T-cell (primary cell): ENCODE measurements at places on chromosomes 12 and 14.
A peak's percentile ranks its signal among the peaks of the same experiment; 100 is the strongest.

GRCh38 chr14:63413009-63413408 is 94.3 kb upstream of the GPHB5 start:
- H3K4me1 ChIP-seq: no peaks in the 10 kb centered on the region
- no peak overlapping the region for H3K4me3 ChIP-seq
- no peak for DNase-seq
- no peaks in the 10 kb centered on the region for H3K27me3 ChIP-seq

GRCh38 chr14:61611880-61612630 is 83.3 kb upstream of the HIF1A start:
- no peaks in the 10 kb centered on the region for H3K4me1 ChIP-seq
- H3K27me3 ChIP-seq: no peaks in the 10 kb centered on the region
- no peak for DNase-seq
- no peaks in the 10 kb centered on the region for H3K36me3 ChIP-seq

- peaks cover 39% of the 10 kb centered on the region for H3K4me1 ChIP-seq
- H3K27ac ChIP-seq: peak overlapping the region; percentile 98
- no peaks in the 10 kb centered on the region for H3K36me3 ChIP-seq
- DNase-seq: no peak
- peak overlapping the region; percentile 90 for H3K4me3 ChIP-seq
Measured at GRCh38 chr14:22588526-22589095, 413 bp downstream of the DAD1 start.

DNA sequence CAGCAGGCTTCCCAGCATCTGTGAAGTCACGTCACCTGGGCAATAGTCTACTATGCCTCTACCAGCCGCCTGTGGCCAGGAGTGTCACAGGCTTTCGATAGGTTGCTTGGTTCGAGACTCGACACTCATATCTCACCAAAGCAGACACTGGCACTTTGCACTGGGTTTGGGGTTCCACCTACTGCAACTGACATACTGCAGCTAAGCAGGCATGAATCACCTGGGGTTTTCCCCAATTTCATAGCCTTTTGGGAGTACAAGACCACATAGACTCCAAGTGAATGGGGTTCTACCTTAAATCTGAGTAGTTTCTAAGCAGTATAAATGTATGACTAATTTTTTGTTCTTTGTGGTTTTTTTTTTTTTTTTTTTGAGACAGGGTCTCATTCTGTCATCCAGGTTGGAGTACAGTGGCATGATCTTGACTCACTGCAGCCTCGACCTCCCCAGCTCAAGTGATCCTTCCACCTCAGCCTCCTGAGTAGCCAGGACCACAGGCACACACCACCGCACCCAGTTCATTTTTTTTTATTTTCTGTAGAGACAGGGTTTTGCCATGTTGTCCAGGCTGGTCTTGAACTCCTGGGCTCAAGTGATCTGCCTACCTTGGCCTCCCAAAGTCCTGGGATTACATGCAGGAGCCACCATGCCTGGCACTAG is 32.1 kb downstream of the DMAC2L start:
- H3K36me3 ChIP-seq: no peaks in the 10 kb centered on the region
- peaks cover 4% of the 10 kb centered on the region for H3K4me1 ChIP-seq
- H3K4me3 ChIP-seq: no peak overlapping the region
- DNase-seq: no peak

DNA sequence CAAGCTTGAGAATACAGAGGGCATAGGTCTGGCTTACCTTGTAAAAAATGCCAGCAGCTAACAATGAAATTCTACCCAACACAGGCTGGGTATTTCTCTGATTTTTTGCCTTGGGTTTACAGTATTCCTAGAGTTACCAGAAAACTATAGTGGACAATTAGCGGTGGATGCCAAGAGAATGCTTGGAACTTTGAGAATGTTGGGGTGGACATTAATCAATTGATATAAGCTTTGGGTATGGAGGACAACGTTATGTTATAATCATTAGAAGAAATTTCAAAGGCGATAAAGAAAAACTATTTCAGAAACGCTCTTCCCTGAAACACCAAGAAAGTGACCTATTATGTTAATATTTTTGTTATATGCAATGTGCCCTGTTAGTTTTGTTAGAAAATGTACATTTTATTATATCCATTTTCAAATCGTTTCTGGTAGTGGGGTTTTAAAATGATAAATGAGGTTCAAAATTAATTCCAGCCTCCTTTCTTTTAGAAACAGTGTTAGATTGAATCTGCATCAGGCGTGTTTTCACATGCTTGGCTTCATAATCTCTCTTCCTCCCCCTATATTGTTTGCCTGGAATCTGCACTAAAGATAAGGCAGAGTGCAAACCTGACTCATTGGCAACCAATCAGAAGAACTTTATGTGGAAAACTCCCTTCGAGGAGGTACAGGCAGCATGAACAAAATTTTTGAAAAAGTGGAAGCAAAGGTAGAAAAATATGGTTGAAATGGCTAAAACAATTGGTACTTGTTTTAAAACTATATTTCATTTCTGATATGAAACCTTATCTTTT is 1.4 kb upstream of the PTPRQ start:
- DNase-seq: no peak
- no peaks in the 10 kb centered on the region for H3K4me1 ChIP-seq
- H3K27ac ChIP-seq: no peak overlapping the region

DNA sequence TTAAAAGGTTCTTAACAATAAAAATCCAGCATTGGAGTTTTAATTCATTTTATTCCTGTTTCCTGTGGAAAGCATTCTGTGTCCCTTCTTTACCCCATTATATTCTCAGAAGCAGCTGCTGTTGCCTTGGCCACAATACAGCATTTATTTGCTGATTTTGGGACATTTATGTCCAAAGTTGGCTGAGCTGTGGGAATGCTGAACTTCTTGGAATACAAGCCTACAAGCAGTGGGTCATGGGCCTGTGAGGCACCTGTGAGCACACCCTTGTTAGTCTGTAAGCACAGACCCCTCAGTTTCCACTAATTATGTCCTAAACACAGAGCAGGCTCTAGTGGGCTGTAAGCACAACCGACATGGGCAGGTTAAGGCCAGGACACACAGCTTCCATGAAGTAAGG is 122.2 kb upstream of the IGF1 start:
- no peak for DNase-seq
- no peak overlapping the region for H3K4me3 ChIP-seq
- no peak overlapping the region for H3K27ac ChIP-seq
- H3K36me3 ChIP-seq: no peaks in the 10 kb centered on the region
- H3K27me3 ChIP-seq: no peaks in the 10 kb centered on the region
- H3K4me1 ChIP-seq: no peaks in the 10 kb centered on the region

GRCh38 chr14:99136047-99136400 is 136.0 kb downstream of the BCL11B start:
- H3K27ac ChIP-seq: no peak overlapping the region
- H3K36me3 ChIP-seq: no peaks in the 10 kb centered on the region
- no peak overlapping the region for H3K4me3 ChIP-seq

DNA sequence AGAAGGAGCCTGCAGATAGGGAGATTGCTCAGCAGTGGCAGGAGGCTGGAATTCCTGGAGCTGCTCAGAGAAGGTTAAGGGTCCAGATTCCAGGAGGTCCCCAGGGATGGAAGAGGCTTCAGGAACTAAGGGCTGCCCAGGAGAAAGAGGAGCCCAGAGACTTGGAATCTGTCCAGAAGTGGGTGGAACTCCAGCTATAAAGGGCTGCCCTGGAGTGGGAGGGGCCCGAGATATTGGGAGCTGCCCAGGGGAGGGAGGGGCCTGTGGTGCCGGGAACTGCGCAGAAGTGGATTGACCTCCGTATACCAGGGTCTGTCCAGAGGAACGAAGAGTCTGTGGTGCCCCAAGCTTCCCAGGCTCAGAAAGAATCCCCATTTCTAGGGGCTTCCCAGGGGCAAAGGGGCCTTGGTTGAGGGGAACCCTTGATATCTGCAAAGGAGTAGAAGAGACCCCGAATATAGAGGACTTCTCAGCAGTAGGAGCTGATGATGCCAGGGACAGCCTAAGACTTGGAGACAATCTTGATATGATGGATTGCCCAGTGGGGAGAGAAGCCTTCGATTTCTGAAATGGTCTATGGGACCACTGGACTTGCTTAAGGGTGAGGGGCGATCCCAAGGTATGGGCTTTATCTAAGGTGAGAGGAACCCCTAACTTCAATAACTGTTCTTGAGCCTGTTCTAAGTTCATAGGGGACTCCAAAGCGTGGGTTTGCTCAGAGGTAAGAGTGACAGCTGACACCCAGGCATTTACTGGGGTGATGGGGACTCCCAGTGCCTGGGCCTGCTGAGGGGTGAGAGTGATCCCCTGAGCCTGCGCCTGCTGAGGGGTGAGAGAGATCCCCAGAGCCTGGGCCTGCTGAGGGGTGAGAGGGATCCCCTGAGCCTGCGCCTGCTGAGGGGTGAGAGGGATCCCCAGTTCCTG is 45.0 kb downstream of the FAM186A start:
- no peak overlapping the region for H3K27ac ChIP-seq
- no peak overlapping the region for H3K4me3 ChIP-seq
- H3K36me3 ChIP-seq: no peaks in the 10 kb centered on the region
- no peaks in the 10 kb centered on the region for H3K27me3 ChIP-seq
- H3K4me1 ChIP-seq: no peaks in the 10 kb centered on the region
- no peak for DNase-seq

DNA sequence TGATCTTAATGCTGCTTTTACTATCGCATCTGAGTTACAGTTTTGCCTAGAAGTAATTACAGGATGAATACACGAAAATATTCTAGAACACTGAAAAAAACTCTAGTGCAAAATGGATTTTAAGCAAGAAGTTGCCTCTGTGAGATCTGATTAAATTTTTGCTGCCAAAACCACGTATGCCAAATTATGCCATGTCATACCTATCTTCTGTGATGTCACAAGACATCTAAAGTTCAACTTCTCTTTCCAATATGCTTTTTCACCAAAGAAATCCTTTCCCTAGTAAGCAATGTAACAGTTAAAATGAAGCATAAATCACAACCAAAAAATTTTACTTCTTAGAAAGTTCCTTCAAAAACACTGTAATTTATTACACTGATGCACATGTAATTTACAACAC is 39.6 kb downstream of the HECTD4 start:
- no peaks in the 10 kb centered on the region for H3K4me1 ChIP-seq
- no peak overlapping the region for H3K4me3 ChIP-seq
- H3K36me3 ChIP-seq: no peaks in the 10 kb centered on the region
- DNase-seq: no peak

DNA sequence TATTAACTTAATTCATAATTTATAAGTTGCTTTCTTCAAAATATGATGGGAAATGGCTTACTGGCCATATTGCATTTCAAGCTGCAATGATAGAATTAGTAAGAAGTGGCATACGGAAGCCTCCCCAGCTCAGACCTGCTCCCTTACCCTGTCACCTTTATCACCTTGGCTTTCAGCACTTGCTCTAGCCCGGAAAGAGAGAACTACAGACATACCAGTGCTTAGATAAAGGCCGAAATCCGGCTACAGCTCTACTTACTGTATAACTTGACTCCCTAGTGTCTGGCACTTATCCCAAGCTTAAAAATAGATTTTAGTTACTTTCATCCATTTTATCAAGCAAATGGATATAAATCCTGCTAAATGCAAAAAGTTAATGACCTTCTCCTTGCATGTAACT is 42.5 kb downstream of the PKP2 start:
- H3K36me3 ChIP-seq: no peaks in the 10 kb centered on the region
- DNase-seq: no peak
- no peaks in the 10 kb centered on the region for H3K27me3 ChIP-seq
- no peaks in the 10 kb centered on the region for H3K4me1 ChIP-seq
- no peak overlapping the region for H3K4me3 ChIP-seq

GRCh38 chr14:96100161-96101064 is 61.3 kb downstream of the C14orf132 start:
- H3K4me1 ChIP-seq: no peaks in the 10 kb centered on the region
- H3K4me3 ChIP-seq: no peak overlapping the region
- DNase-seq: peak; percentile 59

DNA sequence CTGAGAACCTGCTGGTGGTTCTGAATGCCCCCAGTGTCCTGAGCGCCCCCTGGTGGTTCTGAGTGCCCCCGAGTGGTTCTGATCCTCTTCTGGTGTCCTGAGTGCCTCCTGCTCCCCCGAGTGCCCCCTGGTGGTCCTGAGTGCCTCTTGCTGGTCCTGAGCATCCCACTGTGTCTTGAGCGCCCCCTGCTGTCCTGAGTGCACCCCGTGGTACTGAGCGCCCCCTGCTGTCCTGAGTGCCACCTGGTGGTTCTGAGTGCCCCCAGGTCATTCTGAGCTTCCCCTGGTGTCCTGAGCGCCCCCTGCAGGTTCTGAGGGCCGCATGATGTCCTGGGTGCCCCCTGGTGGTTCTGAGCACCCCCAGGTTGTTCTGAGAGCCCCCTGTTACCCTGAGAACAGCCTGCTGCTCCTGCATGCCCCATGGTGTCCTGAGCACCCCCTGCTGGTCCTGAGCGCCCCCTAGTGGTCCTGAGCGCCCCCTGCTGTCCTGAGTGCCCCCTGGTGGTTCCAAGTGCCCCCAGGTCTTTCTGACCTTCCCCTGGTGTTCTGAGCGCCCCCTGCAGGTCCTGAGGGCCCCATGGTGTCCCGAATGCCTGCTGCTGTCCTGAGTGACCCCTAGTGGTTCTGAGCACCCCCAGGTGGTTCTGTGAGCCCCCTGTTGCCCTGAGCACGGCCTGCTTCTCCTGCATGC is 1165.4 kb downstream of the TMEM121 start:
- no peak overlapping the region for H3K27ac ChIP-seq
- no peaks in the 10 kb centered on the region for H3K36me3 ChIP-seq
- H3K27me3 ChIP-seq: peaks cover 11% of the 10 kb centered on the region
- no peak overlapping the region for H3K4me3 ChIP-seq
- H3K4me1 ChIP-seq: peaks cover 14% of the 10 kb centered on the region

- DNase-seq: no peak
- H3K27ac ChIP-seq: no peak overlapping the region
- no peaks in the 10 kb centered on the region for H3K27me3 ChIP-seq
- no peaks in the 10 kb centered on the region for H3K4me1 ChIP-seq
- H3K4me3 ChIP-seq: no peak overlapping the region
Measured at GRCh38 chr12:83676781-83677295, 990.1 kb downstream of the TMTC2 start.

- H3K27ac ChIP-seq: no peak overlapping the region
- H3K36me3 ChIP-seq: no peaks in the 10 kb centered on the region
- no peaks in the 10 kb centered on the region for H3K4me1 ChIP-seq
- DNase-seq: no peak
- H3K4me3 ChIP-seq: no peak overlapping the region
Measured at GRCh38 chr12:120402217-120402616, 33.3 kb upstream of the MSI1 start.

DNA sequence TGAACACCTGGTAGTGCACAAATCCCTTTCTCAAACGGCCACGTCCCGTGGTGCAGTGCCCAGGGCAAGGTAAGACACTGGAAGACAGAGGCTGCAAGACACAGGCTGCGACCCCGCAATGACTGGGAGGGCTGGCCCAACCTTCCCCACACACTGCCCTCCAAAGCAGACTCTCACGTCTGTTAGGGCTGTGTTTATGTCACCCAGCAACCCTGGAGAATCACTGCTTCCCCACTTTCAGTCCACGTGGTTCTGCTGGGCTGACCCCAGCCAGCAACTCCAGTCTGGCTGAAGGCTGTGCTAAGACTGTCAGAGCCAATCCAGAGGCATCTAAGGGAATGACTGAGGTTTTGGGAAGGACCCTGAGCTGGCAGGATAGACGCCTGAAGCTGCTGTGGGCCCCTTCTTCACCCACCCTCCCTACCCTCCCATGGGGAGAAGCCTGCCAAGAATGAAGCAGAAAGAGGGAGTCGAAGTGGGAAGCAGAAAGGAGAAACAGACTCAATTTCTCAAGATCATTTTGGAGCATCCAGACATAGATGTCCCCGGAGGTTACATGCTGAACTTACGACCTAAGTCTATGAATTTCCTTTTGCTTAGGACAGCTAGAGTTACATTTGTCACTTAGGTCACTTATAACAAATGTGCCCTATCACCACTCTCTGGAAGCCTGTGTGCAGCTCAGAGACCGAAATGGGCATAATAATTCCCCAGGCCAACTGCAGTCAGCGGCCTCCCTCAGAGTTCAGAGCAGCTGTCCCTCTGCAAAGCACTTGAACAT is 11.7 kb downstream of the KDM2B start:
- H3K4me1 ChIP-seq: peaks cover 2% of the 10 kb centered on the region
- no peak overlapping the region for H3K4me3 ChIP-seq
- H3K36me3 ChIP-seq: no peaks in the 10 kb centered on the region
- no peak for DNase-seq
